ENCODE measurements at places on chromosomes 4 and X.

GRCh38 chr4:22072726-22073125 is 124.2 kb upstream of the KCNIP4 start:
- no peak for DNase-seq

- DNase-seq, result no peak
Observed at GRCh38 chr4:156906325-156906724, 65.3 kb downstream of the PDGFC start.

- DNase-seq, result no peak
Observed at GRCh38 chr4:99061048-99061700, 27.4 kb downstream of the ADH5 start.

GRCh38 chr4:107757864-107758476 is 37.9 kb upstream of the PAPSS1 start:
- peak; percentile 9 for DNase-seq

GRCh38 chr4:108690738-108691137 is 40.3 kb downstream of the OSTC start:
- DNase-seq, result no peak

DNA sequence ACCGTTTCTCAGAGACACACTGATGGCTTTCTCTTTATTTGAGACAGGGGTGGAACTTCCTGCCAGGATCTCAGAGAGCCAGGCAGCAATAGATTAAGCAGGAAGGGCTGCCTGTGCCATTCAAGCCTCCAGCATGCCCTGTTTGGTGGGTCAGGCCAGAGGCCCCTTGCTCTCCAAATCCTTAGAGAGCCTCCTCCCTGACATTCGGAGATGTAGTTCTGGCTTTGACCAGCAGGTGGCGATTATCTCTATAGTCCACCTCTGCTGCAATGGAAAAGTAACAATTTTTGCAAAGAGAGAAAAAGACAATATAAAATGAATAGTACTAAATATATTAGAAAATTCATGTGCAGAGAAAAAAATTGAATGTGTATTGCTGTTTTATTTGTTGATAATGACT is 93.9 kb downstream of the NXF2B start:
- DNase-seq, result peak; percentile 5

Data from fibroblast of skin of left quadriceps (primary cell).